ENCODE measurements at places on chromosomes 12 and 14.

DNA sequence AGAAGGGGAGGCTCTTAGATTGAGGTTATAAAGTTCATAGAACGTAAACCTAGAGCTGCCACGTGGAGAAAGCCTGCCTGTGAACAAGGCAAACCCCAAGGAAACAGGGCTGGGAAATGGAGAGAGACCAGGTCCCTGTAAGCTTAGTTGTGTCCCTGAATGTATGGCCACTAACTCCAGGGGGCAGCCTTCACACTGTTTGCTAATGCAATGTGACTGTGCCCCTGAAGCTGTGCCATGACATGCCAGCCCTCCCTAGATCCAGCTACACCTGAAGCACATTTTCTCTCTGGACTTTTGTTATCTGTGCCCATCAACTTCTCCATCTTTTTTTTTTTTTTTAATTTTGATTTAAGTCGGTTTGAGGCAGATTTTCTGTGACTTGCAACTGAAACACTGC, 60.6 kb upstream of the TMCC3 start:
- DNase-seq, result peak; percentile 17

GRCh38 chr12:6825398-6826124, 2.6 kb upstream of the P3H3 start:
- DNase-seq, result peak; percentile 83

DNA sequence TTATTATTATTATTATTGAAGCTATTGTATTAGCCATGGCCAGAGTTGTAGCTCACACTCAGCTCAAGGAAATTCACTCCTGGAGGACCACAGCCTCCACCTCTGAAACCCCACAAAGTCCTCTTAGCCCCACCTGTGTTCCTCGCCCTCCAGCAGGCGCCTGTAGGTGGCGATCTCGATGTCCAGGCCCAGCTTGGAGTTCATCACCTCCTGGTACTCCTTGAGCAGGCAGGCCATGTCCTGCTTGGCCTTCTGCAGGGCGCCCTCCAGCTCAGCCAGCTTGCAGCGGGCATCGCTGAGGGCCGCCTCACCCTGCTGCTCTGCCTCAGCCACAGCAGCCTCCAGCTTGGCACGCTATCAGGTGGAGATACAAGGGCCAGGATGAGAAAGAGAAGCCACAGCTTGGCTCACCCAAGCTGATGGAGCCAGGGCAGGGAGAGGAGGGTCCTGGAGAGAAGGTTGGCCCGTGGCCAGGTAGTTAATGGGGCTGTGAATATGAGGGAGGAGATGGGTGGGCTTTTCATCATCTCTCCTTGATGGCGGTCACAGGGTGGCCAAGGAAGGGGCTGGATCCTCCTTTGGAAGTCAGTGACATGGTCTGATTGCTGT, 5.1 kb downstream of the KRT85 start:
- peak; percentile 20 for DNase-seq

DNA sequence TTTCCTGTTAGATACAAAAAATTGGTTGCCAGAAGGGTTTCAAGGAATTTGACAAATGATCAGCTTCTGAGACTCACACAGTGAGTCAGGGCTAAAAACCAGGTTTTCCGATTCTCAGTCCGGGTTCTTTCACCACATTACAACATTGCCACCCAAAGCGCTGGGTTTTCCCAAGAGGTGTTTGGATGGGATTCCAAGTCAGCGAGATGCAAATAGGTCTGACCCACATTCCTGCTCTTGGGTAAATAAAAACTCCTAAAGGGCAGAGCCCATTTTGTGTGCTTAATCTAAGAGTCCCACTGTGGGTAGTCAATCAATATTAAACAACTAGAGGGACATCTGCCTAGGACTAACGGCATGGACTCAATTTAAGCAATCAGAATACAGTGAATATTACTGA, 5.4 kb upstream of the RIC8B start:
- no peak for DNase-seq

GRCh38 chr14:37623426-37623951, 28.1 kb downstream of the TTC6 start:
- DNase-seq, result no peak

DNA sequence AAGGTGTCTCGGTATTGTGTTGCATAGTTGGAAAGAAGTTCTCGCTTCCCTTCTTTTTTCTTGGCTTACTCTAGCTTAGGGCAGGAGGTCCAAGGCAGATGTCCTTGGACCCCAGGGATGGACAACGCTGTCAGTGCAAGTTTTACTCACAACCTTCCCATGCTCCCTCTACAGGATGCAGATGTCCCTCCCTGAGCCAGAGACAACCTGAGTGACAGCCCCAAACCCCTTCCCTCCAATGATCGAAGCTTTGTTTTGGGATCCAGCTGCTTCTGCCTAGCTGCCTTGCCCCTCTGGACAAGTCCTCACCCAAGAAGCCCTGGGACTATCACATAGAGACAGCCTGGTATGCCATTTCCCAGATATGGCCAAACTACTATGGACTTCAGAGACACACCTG, 112.0 kb upstream of the RAP1B start:
- DNase-seq, result no peak
